ENCODE measurements at places on chromosomes 16 and 17.
A peak's percentile ranks its signal among the peaks of the same experiment; 100 is the strongest.

- peak; percentile 42 for DNase-seq
Measured at GRCh38 chr16:78972986-78973385, 627.6 kb downstream of the MAF start.

DNA sequence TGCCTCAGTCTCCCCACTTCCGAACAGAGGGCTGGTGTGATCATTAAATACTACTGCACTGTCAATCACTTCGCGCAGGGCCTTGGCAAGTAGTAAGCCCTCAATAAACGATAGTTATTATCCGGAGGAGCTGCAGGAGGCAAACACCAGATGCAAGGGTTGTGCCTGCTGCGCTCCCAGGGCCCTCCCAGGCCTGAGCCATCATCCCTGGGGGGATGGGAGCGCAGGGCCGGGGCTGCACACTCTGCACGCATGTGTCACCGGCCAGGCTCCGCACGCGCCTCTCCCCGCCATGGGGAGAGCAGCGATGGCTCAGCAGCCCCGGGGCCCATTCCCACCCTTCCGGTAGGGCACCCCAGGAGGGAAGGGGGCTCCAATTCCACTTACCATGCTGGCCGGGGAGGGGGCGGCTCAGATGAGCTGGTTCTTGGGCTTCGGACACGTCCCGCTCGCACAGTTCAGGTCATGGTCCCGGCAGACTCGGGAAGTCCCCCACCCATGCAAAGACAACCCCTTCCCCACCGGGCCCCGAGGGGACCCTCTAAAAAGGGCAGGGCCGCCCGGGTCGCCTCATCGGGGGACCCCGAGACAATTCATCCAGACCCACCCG, 681 bp downstream of the XPO6 start:
- peak; percentile 77 for DNase-seq

- DNase-seq, result peak; percentile 17
Measured at GRCh38 chr16:27154705-27155521, 48.4 kb upstream of the KDM8 start.

- DNase-seq, result no peak
Measured at GRCh38 chr17:63760771-63761539, 12.4 kb downstream of the CCDC47 start.

GRCh38 chr16:50863644-50864144, 121.8 kb downstream of the CYLD start:
- no peak for DNase-seq

DNA sequence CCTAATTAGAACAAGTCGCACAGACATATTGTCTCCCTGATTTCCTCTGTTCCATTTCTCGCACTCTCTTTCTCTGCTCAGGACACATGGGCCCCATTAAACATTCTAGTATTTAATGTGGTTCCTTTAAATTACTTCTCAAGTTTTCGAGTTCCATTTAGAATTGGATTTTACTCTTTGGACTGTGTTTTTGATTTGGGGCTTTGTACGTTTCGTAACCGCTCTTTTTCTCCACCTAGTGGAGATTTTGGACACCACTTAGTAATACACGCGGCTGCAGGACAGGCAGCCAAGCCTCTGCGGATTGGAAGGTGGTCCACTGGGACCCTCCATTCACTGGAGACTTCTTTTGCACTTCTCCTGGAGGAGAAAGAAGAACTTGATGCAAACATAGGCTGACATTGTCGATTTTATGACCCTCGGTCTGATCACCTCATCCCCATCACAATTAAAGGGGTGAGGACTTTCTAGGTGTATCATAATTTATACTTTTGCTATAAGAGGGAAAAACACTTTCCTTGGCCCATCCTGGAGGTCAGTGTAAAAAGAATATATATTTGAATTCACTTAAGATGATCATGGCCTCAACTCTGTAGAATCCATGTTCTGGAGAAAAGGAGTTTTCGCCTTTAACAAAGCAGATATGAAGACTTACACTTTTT, 85.7 kb downstream of the NOG start:
- DNase-seq, result peak; percentile 78

- no peak for DNase-seq
Measured at GRCh38 chr16:25633549-25633948, 58.2 kb upstream of the HS3ST4 start.

DNA sequence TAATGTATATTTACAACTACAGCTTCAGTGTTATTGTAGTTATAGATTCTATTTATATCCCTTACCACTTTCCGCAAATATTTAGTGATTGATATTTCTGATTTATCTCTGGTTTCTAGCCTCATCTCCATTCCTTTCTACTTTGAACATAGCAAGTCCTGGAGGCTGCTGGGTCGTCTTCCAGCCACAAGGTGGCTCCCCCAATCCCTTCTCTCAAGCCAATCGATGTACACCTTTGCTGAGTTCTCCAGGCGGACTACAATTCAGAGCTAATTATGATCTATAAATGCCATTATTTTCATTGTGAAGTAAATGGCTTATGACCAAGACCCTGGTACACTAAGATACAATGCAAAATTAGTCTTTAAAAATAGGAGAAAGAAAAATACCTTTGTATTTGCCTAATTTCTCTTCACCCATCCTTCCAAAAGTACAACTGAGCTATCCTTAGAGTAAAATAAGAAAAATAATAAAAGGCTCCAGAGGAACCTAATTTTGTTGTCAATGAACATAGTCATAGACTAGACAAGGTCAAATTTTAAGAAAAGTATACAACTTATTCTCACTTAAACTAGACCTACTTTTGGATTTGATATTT, 122.1 kb downstream of the SKAP1 start:
- DNase-seq, result peak; percentile 37

GRCh38 chr16:66691234-66691633, 5.3 kb downstream of the CMTM4 start:
- no peak for DNase-seq

GRCh38 chr16:53213542-53213941, 158.8 kb downstream of the CHD9 start:
- no peak for DNase-seq

- DNase-seq, result no peak
Measured at GRCh38 chr17:39151150-39151942, at the start of gene PLXDC1. Gene PLXDC1, minus strand, starts transcription at chr17:39151637. Its CDS starts 200 bp downstream, at chr17:39151437.

GRCh38 chr17:33105911-33106310, 114.3 kb downstream of the SPACA3 start:
- no peak for DNase-seq

DNA sequence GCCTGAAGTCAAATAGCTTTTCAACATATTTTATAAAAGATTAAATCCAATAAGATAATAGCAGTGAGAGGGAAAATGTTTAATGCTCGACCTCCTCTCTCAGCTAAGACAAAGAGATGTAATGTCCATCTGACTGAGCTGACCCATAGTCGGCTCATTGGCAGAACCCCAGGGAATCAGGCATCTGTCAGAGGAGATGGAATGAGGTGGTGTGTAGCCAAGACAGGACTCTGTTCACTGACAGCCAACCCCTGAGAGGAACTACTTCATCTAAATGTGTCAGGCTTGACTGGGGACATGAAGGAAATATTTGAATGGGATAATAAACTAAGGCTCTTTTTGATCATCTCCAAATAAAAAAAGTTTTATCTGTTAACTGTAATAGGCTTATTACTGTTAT, 188.0 kb downstream of the CDH11 start:
- no peak for DNase-seq

DNA sequence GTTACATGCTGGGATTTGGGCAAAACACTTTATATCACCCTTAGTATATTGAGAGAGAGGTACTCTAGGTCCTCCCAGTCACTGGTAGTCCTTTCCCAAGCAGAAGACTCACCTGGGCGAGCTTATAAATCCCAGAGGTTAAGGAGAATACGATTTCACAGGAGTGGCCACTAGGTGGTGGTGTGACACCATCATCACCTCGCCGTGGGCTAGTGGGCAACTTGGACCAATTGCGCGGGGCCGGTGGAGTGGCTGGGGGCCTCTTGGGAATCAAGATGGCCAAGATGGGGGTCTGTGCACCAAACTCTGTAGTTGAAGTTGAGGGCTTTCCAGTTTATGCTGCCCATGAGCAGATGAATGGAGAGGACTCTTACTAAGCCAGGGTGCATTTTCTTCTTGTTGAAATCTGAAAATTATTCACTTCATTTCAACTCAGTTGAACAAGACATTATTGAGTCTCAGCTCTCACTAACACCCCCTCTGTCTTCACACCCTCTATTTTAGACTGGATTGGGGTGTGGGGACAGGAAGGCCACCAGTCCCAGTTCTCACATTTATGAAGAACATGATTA, 38.2 kb upstream of the PIRT start:
- DNase-seq, result peak; percentile 20

GRCh38 chr16:50472472-50472871, 75.7 kb upstream of the NKD1 start:
- DNase-seq, result no peak

GRCh38 chr16:86926181-86927094, 348.1 kb downstream of the FOXL1 start:
- no peak for DNase-seq

GRCh38 chr16:3481696-3482658, 13.3 kb downstream of the C16orf90 start:
- no peak for DNase-seq

GRCh38 chr17:78999056-78999768, 10.4 kb downstream of the CANT1 start:
- no peak for DNase-seq

DNA sequence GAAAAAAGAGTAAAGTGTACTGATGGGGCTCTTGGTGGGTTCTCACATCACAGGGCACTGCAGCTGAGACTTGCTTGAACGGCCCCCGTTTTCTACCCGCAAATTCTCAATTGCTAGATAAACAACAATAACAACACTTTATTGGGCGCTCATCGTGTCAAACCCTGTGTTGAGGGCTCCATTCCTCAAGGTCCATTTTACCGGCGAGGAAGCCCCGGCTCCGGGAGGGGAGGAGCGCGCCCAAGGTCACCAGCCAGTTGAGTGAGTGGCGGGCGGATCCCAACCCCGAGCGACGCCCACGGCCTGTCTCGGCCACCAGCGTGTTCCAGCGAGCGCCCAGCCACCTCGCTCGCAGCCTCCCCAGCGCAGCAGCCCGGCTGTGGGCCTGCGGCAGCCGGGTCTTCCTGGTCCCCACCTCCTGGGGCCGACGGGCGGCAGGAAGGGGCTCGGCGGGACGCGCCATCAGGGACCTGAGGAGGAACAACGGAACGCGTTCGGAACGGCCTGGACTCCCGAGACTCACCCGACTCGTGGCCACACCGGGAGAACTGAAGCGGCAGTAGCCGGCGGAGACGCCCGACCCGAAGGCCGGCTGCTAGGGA, 373 bp downstream of the CMC2 start:
- DNase-seq, result peak; percentile 46

GRCh38 chr16:85878875-85879274, 20.1 kb upstream of the IRF8 start:
- DNase-seq, result no peak

DNA sequence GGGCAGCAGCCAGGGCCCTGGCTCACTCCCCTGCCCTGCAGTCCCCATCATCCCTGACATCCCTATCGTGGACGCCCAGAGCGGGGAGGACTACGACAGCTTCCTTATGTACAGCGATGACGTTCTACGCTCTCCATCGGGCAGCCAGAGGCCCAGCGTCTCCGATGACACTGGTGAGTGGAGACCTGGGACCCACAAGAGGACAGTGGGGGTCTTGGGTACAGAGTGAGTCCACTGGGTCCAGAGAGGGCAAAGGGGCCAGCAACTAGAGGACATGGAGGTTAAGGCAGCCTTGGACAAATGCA, 12.6 kb downstream of the GALK1 start:
- no peak for DNase-seq

DNA sequence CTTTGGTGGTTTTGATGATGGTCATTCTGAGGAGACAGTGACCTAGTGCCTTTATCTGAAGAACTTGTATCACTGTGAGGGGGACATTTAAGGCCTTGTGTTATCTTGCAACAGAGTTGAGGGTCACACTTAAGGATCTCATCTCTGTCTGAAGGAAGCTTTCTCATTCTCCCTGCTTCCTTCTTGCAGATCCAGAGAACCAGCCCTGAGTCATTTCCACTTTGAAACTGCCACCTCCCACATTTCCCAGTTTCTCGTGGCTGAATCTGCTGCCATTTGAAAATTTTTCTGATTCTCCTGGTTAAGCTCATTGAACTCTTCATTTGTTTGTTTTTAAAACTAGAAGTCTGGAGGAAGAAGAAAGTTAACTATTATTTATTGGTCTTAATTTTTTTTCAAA, 190.2 kb upstream of the CDH11 start:
- no peak for DNase-seq

GRCh38 chr16:89621698-89622409, 8.4 kb downstream of the DPEP1 start:
- DNase-seq, result no peak

- no peak for DNase-seq
Measured at GRCh38 chr17:76735006-76735405, 2.1 kb downstream of the SRSF2 start.

All from NCI-H2171 treated with DMSO at 0.1 percent for 48 hours (cell line).